ENCODE measurements at places on chromosomes 1 and 21. TPM values are rescaled to one million over a fixed set of nuclear protein-coding genes. Genes with fewer than 3 reads are reported as not detected.

DNA sequence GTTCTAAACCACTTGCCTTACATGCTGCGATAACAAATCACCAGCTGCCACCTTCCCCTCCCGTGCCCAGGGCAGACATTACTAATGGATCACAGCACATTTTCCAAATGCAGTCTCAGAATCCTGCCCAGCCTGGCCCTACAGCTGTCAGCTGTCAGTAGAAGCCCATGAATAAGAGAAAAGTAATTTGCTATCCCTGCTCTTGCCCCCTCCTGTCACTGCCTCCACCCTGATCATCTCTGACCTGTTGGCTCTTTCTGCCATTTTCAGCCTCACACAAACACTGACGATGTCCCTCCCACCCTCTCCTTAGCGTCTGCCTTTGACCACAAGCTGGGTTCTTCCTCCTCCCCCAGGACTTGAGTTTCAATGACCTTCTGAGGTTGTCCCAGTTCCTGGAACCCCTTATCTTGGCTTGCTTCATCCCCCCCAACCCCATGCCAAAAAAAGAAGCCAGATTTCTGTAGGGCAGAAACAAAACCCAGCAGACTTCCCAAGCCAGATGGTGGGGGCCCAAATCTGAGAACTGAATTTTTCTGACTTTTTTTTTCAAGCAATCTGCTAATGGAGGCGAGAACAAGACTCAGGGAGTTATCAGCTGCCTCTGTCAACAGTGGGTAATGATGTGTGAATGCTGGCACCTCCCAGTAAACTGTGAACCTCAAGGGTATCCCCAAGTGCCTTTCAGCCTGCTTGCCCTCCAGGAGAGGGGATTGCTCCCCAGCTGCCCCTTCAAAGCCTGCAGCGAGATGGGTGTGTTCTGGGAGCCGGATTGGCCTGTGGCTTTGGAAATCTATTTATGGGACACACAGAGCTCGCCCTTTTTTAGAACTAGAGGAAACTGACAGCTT lies 216.5 kb upstream of the VAMP3 start:
- DNase-seq: no peak

GRCh38 chr1:158998037-158998780 lies 11.5 kb upstream of the IFI16 start:
- no peak for DNase-seq

- no peak for DNase-seq
These were observed 145.4 kb downstream of the ZC3H11B start for GRCh38 chr1:219467524-219467923.

The ATP1A2 gene
- total RNA-seq: 27.7 TPM

The TSPEAR gene
- total RNA-seq: not detected

DNA sequence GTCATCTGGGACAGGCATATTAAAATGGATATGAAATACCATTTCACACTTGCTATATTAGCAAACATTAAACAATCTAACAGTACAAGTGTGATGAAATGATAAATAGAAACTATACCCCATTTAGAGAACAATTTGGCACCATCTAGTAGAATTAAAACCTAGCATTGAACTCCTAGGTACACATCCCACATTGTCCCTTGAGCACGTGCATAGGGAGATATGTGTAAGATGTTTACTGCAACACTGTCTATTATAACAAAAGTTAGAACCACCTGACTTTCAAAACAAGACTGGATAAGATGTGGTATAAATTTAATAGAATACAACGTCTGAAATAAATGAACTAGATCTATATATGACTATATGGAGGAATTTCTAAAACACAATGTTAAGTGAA lies 3.8 kb downstream of the SLC22A15 start:
- no peak for DNase-seq

The COL6A2 gene
- 172 TPM for total RNA-seq

DNA sequence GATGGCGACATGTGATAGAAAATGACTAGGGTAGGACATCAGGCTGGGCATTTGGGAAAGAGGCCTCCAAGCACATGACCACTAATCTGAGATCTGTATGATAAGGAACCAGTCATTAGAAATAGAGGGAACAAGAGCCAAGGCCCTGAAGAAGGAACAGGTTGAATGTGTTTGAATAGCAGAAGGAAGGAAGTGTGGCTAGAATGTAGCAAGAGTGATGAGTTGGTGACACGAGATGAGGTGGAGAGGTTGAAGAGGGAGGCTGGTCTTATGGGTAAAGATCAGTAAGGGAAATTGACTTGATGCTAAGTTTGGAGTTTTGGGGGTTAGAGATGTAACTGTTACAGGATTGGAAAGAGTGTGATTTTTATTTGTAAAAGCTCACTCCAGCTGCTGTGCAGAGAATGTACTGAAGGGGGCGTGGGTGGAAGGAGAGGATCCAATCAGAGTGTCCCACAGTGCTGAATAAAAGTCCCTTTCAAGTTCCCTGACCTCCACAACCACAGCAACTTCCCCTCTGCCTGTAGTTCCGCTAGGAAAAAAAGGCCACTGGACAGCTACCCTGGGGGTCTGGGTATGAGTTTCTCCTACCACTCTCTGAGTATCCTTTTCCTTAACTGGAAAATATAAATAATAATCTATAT lies 295.0 kb downstream of the OMA1 start:
- no peak for DNase-seq

DNA sequence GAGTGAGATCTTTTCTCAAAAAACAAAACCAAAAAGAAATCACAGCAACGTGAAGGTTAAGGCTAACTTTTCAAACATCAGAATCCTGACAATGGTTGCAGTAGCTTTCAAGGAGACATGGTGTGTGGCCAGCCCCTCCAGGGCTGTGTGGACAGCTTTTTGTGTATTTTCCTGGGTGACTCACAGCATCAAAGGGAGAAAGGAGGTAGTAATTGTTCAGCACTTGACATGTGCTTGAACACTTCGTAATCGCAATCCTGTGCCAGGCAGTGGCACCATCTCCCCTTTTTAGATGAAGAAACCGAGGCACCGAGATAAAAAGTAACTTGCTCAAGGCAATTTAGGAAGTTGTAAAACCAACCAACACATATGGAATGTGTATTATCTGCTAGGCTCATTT lies 10.3 kb downstream of the NBL1 start:
- no peak for DNase-seq

- DNase-seq: no peak
These were observed 25.2 kb upstream of the PRRC2C start for GRCh38 chr1:171460018-171460620.

The NPR1 gene
- total RNA-seq: 12.7 TPM

- no peak for DNase-seq
These were observed 11.9 kb downstream of the HECTD3 start for GRCh38 chr1:44999232-44999631.

DNA sequence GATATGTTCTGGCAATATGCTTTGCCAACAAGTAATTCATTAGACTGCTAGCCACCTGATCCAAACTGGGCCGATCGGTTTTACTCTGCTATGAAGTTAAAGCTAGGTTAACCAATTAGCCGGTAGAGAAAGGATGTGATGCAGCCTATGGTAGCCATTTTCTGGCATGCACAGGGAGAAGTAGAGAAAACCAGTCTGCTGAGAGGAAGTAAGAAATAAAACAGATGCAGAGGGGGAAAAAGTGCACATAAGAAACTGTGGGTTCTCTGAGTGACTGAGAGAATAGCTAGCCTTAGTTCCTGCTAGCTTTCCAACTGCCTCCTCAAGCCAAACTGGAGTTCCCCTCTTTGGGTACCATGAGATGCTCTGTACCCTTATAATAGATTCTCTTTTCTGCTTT lies 52.8 kb downstream of the ARID4B start:
- DNase-seq: no peak

The FOXE3 gene
- total RNA-seq: not detected

The HECTD3 gene
- 133 TPM for total RNA-seq

The ZBTB8A gene
- 7.8 TPM for total RNA-seq

DNA sequence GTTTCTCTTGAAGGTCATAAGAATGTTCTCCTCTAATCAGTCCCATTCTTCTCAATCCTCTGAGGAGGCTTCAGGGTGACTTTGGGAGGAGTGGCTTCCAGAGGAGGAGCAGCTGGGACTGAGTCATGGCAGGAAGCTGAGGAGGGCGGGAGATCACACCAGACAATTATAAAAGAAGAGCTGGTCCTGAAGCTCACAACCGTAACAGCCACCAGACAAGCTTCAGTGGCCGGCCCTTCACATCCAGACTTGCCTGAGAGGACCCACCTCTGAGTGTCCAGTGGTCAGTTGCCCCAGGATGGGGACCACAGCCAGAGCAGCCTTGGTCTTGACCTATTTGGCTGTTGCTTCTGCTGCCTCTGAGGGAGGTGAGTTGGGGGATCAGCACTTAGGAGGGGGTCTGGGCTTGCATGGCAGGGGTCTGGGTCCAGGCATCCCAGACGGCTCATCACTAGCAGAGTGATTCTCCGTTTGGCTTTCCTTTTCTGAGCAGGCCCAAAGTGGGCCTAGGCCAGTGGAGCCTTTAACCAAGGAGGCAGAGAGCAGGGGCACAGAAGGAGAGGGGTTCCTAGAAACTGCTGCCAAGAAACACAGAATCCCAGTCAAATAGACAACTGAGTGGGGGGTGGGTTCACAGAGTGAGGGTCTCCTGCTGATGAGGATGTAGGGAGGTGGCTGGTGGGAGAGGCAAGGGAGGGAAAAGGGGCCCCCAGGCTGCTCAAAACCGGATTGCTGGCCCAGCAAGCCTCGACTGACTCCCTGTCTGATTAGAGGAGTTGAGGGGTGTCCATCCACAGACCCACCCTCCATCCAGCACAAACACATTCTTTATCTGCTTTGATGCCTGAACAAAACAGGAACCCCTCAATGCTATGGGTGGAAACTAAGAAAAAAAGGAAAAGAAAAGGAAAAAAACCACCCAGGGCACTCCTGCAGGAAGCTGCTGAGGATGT lies at the start of gene ECM1:
ECM1 (plus strand) TSS at position 198 of the 953 bp plus-strand sequence; CDS start at position 299, 101 bp downstream.
- DNase-seq: peak; percentile 55

GRCh38 chr1:222043444-222044292 lies 301.8 kb upstream of the DUSP10 start:
- no peak for DNase-seq

The CYP4Z1 gene
- total RNA-seq: not detected

The STUM gene
- 3.8 TPM for total RNA-seq

DNA sequence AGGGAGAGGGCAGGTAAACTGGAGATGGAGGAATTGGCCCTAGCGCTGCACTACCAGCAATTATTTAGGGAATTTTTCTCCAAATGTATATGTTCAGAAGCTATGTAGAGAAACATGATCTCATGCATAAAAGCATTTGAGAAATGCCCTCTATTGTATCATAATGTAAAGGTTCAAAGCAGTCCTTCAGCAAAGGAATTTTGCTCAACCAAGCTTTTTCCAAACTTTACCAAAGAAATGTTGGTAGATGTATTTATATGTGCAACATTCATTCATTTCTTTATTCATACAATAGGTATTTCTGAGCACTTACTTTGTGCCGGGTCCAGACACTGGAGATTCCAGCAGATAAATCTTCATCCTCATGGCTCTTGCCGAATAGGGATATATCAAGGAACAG lies 64.4 kb downstream of the XCL1 start:
- no peak for DNase-seq

The DNM3 gene
- total RNA-seq: not detected

- peak; percentile 25 for DNase-seq
These were observed 275.5 kb upstream of the FMN2 start for GRCh38 chr1:239816081-239816782.

The AMY1B gene
- total RNA-seq: not detected

The RNF186 gene
- total RNA-seq: 79.7 TPM

- no peak for DNase-seq
These were observed 40.5 kb downstream of the C1orf87 start for GRCh38 chr1:60033066-60033465.

DNA sequence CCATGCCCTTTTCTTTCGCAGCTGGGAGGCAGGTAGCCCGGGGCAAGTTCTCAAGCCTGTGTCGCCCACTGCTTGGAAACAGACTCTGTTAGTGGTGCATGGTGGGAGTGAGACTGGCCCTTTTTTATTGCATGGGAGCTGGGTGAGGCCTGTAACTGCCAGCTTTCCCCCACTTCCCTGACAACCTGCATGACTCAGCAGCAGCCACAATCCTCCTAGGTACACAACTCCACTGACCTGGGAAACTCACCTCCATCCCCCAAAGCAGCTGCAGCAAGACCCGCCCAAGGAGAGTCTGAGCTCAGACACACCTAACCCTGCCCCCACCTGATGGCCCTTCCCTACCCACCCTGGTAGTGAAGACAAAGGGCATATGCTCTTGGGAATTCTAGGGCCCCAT lies 25.8 kb downstream of the PIGP start:
- DNase-seq: peak; percentile 82

GRCh38 chr1:209513226-209513625 lies 70.3 kb upstream of the CAMK1G start:
- DNase-seq: no peak

DNA sequence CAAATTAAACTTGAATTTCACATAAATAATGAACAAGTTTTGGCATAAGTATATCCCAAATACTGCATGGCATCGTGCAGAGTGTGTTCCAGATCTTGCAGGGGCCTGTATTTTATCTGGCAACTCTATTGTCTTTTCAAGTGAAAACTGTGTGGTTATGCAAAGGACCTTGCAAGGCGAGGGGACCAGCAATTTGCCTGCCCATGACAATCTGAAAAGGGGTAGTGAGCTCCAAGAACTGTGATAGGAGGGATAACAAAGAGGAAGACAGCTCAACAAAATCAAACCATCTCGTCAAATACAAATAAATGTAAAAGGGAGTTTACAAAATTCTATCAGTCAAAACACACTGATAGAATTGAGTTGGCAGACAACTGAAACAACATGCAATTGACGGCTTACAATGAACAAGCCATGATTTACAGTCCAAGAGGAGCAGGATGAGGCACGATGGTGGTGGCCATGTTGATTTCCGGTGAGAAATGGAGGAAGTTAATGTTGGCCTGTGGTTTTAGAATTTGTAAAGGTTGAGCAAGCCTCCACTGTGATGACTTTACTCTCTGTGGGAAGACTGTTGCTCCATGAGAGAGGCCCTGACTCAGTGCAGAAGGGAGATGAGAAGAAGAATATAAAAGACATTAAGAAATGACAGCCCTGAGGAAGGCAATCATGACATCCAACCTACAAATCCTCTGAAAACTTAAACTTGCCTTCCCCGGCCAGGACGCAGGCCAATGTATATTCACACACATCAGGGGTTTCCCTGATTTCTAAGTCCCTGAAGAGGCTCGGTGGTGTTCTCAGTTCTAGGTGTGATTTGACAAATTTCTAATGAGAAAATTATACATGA lies 132.2 kb downstream of the ADSS2 start:
- DNase-seq: no peak

GRCh38 chr21:31666445-31667010 lies 7.0 kb downstream of the SOD1 start:
- DNase-seq: no peak

GRCh38 chr1:245715970-245716369 lies 561.2 kb downstream of the KIF26B start:
- DNase-seq: no peak

The LAD1 gene
- total RNA-seq: 215 TPM

GRCh38 chr1:155167166-155168104 lies 5.7 kb downstream of the KRTCAP2 start:
- peak; percentile 94 for DNase-seq

The DISP3 gene
- total RNA-seq: not detected

The OR2L2 gene
- total RNA-seq: not detected

The EVI5 gene
- 16.5 TPM for total RNA-seq

DNA sequence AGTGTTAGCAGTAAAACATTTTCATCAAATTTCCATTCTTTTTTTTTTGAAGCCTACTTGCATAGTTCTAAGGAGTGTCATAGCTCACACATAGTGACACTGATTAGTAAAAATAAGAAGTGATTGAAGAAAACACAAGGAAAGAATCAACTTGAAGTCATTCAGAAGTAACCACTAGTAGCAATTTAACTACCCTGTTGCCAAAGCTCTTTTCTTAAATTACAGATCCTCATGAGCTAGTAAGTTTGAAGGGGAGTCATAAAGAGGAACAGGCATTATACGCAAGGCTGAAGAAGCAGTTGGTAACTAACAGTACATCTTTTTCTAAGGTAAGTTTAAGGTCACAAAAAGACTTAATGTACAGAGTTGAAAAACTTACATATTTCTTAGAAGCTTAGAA lies 332.2 kb downstream of the CHRM3 start:
- no peak for DNase-seq

Data from transverse colon (tissue), 4 donors.